Stimulated activated CD8-positive, alpha-beta memory T cell treated with anti-CD3 and anti-CD28 coated beads, Interleukin-4, amount 100 ng/mL, for 1 hour (primary cell): ENCODE measurements at places on chromosomes 4 and X.

- no peak for DNase-seq
Measured at GRCh38 chrX:13152518-13153185, 108.2 kb upstream of the FAM9C start.

- no peak for DNase-seq
Measured at GRCh38 chr4:76677571-76678326, 220.2 kb downstream of the SOWAHB start.

DNA sequence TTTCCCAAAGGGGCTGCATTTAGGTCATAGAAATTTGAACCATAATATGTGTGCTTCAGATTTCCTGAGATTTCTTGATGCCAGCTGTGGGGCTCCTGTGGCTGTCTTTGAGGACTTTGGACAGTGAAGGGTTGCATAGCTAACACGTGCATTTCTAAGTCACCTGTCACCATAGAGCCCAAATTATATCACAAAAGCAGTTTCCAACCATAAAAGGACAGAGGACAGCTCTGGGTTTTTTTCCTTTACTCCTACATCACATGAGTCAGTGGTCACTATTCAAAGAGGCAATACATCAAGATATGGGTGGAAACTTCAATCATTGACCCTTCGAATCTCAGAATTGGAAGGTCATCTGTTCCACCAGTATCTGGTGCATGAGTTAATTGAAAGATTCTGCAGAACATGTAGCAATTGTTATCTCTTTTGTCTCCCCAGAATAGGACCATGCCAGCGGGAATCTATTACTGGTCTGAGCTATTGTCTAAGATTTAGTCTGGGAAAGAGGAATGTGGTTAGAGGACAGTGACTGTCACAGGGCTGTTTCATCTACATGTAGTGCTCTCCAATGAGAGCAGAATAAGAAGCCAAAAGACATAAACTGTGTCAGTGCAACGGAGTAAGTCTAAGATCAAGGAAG is 133.5 kb downstream of the AASDH start:
- no peak for DNase-seq

DNA sequence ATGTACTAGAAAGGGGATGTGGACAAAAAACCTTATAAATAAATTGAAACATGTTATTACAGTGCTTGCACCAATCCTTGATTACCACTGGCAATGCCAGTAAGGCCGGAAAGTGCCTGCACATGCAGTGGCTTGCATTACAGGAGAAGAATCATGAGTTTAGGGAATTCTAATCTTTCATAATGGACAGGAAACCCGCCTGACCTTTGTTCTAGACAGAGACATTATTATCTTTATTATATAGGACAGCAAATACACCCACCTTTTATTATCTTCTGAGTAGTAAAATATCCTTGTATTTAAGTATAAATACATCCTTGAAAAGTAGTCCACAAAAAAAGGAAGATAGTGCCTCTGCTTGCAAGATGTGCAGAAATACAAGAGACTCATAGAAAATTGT is 379.9 kb upstream of the LCORL start:
- no peak for DNase-seq

GRCh38 chr4:185825737-185826136 is 13.7 kb upstream of the SORBS2 start:
- no peak for DNase-seq

GRCh38 chrX:11214346-11215190 is 78.6 kb upstream of the AMELX start:
- DNase-seq = no peak

DNA sequence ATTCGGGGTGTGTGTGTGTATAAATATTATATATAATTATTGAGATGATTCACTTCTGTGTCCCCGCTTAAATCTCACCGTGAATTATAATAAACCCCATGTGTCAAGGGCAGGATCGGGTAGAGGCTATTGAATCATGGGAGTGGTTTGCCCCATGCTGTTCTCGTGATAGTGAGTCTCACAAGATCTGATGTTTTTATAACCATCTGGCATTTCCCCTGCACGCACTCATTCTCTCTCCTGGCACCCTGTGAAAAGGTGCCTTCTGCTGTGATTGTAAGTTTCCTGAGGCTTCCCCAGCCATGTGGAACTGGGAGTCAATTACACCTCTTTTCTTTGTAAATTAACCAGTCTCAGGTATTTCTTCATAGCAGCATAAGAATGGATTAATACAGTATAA is 851.4 kb upstream of the AGA start:
- DNase-seq = no peak

DNA sequence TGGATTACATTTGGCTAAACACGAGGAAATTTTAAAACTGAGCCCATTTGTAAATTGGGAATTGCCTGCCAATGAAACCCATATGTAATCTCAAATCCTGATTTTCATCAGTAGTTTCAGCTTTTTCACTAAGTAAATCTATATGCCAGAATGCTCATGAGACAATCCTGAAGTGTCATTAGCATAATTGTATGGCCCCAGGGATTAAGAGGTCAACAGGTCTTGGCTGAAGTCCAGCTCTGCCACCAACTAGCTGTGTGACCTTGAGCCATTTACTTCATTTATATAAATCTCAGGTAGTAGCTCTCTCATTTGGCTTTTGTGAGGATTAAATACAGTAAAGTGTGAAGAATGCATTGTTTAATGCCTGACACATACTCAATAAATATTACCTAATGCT is 320.5 kb upstream of the EMCN start:
- DNase-seq = no peak

GRCh38 chr4:174538123-174538875 is 16.0 kb upstream of the HPGD start:
- no peak for DNase-seq

DNA sequence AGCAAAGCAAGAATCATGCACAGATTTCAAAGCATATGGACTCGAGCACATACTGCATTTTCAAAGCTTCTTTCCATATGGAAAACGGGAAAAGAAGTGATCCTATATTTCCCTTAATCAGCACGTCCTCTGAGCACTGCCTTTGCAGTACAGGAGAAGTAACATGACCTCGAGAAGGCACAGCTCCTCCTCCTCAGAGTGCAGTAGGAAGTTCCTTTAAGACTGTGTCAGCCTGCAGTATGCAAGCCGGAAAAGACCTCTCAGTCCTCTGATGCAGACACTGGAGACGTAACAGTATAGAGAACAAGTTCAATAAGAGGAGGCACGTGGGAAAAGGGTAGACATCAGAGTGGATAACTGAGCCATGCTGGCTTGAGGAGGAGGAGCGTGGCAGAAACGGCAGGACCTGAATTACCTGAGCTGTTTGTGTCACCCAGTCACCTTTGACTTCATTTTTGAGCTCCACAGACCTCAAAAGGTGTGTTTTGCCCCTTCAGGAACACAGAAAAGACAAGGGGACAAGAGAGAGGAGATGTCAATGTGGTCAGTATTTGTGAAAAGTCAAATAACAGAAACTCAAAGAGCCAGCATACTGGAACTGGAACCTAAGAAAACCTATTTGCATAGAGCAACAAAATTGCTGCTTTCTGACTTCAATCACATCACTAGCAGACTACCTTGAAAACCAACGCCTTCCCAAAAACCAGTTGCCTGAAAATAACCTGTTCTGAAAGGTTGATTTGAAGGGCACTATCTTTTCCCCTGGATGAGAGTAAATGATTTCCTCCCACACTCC is 20.8 kb downstream of the IRF2 start:
- no peak for DNase-seq

- no peak for DNase-seq
Measured at GRCh38 chr4:64756016-64756415, 346.8 kb upstream of the TECRL start.

GRCh38 chr4:71187404-71188155 is 151.2 kb upstream of the SLC4A4 start:
- no peak for DNase-seq

- no peak for DNase-seq
Measured at GRCh38 chr4:123390846-123391456, 5.6 kb upstream of the SPRY1 start.

DNA sequence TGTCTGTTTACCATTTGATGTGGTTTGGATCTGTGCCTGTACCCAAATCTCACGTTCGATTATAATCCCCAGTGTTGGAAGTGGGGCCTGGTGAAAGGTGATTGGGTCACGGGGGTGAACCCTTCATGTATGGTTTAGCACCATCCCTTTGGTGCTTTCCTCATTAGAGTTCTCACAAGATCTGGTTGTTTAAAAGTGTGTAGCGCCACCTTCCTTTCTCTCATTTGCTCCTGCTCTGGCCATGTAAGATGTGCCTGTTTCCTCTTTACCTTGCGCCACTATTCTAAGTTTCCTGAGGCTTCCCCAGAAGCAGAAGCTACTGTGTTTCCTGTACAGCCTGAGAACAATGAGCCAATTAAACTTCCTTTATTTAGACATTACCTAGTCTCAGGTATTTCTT is 610.7 kb upstream of the ADGRL3 start:
- DNase-seq = no peak

- DNase-seq = no peak
Measured at GRCh38 chr4:21888195-21888976, 60.2 kb downstream of the KCNIP4 start.

DNA sequence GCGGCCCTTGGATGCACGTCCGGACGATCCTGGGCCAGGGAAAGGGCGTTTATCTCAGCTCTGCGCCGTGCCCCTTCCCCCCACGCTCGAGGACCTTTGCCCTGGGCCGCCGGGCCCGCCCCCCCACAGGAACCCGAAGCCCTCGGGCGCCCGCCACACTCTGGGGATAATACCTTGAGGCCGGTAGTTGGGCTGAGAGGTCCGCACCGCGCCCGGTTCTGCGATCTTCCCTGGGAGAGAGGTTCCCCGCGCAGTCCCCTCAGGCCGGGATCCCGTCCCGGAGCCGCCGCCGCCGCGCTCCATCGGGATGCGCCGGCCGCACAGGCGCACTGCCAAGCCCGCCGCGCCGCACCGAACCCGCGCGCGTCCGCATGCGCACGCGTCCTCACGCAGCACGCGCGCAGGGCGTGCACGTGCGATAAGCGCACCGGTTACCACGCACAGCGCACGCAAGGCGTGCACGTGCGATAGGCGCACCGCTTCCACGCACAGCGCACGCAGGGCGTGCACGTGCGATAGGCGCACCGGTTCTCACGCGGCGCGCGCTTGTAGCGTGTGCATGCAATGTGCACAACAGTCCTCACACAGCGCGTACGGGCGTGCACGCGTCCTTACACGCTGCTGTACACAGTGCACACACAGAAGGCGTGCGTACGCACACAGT is at the start of gene MAP7D2:
TSS of gene MAP7D2 (minus strand) at position 331 of the 664 bp plus-strand sequence. CDS start at position 303, 28 bp downstream.
- no peak for DNase-seq

- no peak for DNase-seq
Measured at GRCh38 chr4:2835978-2836377, 7.7 kb upstream of the ADD1 start.

GRCh38 chr4:104593019-104593418 is 98.3 kb upstream of the CXXC4 start:
- DNase-seq = no peak

DNA sequence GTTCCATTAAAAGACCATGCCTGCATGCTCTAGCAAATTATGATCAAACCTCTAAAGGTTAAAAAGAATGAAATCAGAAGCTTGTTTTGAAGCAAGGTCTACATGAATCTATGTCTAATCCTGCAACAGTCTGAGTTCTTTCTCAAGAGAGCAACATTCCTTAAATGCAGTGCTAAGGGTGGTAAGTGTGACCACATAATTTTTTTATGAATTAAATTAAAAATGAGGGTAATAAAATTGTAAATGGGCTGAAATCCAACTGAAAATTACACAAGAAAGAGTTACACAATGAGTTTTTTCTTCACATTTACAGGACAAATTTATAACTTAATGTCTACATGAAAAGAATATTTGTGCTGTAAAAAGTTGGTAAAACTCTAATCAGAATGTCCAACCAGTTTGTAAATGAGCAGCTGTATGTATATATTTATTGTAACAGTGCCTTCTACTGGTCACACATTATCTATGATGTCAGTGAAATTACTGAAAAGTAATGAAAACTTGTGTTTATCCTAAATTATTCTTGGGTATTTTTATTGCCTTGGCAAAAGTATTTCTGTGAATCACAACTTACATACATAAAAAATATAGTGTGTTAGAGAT is 336.3 kb upstream of the PITX2 start:
- no peak for DNase-seq

DNA sequence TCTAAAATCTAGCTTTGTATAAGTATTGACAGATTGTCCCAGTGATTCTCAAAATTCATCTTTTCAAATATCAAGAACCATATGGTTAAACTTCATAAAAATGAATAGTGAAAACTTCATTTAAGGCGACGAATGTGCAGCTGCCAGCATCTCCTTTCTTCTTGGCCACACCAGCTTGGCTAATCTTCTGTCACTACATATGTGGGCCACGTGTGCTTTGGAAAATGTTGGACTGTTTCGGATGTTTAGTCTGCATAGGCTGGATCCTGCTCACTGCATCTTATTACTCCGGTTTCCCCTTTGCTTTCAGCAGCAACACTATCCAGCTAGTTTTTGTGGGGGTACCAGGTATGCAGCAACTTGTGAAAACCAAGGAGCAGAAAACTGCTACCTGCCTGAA is 221.9 kb downstream of the BMPR1B start:
- no peak for DNase-seq

- DNase-seq = no peak
Measured at GRCh38 chr4:100450449-100450848, 67.4 kb downstream of the EMCN start.

- DNase-seq = no peak
Measured at GRCh38 chrX:7926501-7926900, 712 bp downstream of the PNPLA4 start.
